SK-N-SH treated with all-trans-retinoic acid at 6 μM for 48 hours (cell line): ENCODE measurements at places on chromosomes 13 and 19.

DNA sequence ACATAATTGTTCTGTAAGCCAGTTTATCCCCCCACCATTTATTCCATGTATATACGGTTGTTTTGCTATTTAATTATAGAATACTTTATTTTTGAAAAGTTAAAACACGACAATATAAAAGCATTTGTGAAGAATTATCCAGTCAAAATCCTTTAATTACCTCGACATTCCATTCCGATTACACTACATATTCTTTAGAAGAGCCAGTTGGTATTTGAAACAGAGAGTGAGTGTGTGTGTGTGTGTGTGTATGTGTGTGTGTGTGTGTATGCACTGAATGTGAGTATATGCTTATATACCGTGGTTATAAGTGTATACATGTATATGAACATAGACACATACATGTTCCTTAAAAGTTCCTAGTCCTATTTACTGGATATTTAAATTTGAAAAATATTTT is 87.8 kb upstream of the KLF5 start:
- no peak for ATAC-seq

- peak; percentile 50 for ATAC-seq
Observed at GRCh38 chr13:91144054-91144453, 203.4 kb upstream of the MIR17HG start.

- ATAC-seq, result no peak
Observed at GRCh38 chr13:76440568-76440967, 445.6 kb downstream of the KCTD12 start.

DNA sequence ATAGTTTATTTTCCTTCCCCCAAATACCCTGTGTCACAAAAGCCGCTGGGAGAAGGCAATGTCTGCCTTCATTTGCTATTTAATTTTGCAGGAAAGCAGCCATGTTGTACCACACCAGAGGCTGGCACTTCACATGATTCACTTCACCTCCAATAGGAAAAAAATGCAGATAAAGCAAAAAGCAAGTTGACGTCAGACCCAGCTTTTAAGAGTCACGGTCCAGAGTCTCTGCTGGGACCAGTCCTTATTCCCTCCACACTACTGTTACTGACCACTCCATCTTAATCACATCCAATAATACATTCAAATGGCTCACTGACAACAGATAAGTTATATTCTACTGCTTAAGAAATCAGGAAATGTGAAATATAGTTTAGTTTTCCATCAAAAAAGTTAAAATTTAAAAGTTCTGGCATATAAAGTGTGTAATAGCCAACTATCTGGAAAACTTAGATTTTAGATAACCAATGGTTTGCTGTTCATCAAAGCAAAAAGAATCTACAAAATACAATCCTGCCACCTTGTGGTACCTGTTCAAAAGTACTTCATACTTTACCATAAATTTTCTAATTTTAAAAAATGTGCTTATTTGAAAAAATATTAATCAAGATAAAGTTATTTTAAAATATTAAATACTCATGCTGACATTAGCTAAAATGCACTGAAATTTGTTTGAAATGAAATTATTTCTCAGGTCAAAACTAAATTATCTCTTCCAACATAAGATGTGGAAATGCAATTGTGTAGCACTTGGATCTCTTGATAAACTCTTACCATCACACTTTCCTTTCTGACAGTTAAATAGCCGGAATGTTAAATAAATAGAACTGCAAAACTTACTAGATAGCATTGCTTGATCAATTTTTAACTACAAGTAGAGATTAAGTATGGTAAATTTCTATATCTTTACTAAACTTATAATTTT is 97.3 kb downstream of the SERP2 start:
- peak; percentile 39; the same call in 1 of the 3 replicates for ATAC-seq

GRCh38 chr13:74135326-74136083 is 1.3 kb upstream of the KLF12 start:
- ATAC-seq, result peak; percentile 48

GRCh38 chr19:18496980-18497256 is 25.0 kb downstream of the ELL start:
- ATAC-seq, result no peak

DNA sequence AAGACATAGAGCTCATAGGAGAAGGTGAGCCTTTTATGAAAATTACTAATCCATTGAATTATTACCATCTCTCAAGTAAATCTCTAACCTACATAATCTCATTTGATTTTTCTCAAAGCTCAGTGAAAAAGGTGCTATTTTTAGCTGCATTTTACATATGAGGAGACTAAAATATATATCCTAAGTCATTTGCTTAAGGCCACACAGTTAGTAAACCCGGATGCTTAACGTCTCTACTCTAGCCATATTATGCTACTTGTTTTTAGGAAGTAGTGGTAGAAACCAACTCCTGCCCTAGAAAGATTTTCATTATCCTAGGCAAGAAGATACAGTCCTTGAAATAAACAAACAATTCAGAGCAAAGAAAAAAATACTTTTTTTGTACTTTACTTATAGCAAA is 108.9 kb downstream of the RBM26 start:
- ATAC-seq, result no peak

DNA sequence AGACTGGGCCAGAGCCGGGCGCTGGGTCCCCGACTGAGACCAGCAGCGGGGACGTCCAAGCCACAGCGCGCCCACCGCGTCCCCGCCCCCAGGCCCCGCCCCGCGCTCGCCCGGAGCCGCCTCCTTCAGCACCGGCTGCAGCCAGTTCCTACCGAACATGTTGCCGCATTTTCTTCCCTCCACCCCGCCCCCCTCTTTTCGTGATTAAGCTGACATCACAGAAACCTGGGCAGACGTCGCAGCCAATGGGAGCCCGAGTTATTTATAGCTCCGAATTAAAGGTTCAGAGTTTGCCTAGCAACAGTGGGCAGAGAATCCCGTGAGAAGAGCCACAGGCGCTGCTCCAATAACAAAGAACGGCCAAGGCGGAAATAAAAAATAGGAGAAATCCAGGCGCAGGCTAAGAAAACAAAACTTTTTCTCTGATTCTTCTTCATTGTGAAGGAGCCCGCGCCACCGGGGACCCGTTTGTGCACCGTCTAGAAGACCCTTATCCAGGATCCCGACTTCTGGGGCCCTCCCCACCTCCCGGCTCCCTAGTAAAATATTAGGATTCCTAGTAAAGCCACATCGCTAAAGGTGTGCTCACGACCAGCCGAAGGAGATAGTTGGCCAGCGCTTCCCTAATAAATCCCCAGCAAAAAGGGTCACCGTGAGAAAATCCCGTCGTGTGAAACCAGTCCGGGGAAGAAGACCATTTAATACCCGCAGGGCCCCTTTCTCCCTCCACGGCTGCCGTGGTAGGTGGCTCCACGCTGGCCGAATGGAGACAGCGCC is 61.7 kb downstream of the SERP2 start:
- peak; percentile 59 for ATAC-seq

DNA sequence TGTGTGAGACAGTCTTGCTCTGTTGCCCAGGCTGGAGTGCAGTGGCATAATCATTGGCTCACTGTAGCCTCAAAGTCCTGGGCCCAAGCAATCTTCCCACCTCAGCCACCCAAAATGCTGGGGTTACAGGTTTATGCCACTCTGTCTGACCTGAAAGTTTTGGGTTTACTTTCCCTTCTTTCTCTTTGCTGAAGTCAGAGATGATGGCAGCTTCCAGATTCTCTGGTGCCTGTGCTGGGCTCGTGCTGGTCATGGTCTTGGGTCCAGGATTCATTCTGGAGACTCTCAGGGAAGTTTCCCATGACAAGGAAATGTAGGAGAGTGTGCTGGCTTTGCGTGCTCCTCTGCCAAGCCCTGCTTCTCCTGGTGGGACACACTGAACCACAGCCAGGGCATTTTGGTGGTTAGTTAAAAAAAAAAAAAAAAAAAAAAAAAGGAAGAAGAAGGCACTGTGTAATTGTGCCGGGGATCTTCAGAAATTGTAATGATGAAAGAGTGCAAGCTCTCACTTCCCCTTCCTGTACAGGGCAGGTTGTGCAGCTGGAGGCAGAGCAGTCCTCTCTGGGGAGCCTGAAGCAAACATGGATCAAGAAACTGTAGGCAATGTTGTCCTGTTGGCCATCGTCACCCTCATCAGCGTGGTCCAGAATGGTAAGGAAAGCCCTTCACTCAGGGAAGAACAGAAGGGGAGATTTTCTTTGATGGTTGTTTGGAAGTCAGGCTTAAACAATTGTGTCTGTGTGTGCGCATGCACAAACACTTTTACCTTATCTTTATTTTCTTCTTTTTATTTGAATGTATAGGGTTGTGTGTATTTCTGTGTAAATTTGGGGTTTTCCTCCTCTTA is at the start of gene ALOX5AP:
TSS of gene ALOX5AP (plus strand) at position 519 of the 847 bp plus-strand sequence. CDS start at position 582, 63 bp downstream.
- ATAC-seq, result no peak

DNA sequence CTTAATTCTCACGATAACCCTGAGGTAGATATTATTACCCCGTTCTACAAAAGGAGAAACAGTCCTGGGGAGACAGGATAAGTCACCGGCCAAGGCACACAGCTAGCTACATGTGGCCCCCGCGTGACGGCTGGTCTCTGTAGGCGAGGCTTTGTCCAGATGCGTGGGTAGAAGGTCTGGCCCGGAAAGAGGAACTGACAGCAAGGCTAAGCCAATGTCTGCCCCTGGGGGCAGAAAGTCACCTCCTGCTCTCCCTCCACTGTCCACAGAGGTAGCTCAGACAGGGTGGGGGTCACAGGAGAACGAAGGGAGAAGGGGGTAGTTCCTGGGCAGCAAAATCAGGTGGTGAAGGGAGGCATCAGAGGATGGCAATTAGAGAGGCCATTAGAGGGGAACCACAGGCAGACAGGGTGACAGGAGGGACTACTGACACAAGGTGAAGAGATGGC is 1.8 kb downstream of the APOC4 start:
- no peak for ATAC-seq

- ATAC-seq, result peak; percentile 39; the same call in 2 of the 3 replicates
Observed at GRCh38 chr13:51494156-51494555, 41.3 kb upstream of the INTS6 start.

DNA sequence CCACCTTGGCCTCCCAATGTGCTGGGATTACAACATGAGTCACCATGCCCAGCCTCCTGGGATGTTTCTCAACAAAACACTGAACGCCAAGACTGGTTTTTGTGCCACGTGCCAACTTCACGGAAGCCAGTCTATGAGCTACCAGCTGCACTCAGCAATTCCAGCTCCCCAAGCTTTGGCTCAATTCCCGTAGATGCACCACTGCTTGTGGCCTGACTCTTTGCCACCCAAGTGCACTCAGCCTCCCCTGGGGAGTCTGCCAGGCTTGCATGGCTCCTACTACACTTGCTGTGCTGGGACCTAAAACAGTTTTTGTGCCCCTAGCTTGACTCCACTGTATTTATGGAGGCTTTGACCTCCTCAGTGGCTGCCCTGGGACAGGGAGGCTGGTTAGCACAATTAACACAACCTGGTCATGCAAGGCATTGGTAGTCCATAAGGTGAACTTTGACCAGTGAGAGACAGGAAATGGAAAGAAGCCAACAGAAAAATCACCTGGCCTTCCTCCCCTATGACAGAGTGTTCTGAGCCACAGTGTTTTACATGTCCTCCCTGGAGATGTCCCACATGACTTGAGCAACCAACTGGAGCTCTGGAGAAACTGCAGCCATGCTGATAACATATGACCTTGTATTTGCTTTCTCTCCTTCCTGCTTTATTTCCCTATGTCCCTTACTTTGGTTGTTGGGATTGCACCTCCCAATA is 1173.1 kb downstream of the UQCRFS1 start:
- no peak for ATAC-seq

DNA sequence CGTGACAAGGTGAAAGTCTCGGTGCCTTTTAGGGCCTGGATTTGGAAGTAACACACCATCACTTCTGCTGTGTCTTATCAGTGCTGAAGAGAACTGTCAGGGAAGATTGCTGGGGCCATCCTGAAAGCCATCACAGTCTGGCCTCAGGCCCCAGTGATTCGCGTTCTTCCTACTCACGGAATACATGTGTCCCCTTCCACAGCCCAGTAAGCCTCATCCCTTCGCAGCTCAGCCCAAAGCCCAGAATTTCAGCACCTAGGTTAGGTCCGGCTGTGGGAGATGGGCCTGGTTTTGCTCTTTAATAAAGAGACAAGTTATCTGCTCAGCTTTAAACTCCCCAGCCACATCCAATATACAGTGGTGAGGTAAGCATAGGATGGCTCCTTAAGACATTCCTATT is 113.0 kb upstream of the SPACA7 start:
- no peak for ATAC-seq

DNA sequence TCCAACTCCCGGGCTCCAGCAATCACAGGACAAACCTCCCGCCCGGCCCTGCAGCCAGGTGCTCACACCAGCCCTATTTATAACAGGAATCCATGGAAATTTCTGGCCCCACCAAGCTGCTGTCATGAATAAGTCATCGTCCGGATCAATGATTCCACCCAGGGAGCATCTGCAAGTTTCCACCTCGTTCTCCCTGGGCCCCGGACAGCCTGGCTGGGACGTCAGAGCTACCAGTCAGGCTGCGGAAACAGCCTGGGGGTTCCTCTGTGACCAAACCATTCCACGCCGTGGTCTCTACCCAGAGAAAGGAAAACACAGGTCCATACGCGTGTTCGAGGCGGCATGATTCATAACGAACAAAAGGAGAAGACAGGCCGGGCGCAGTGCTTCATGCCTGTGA is 20.7 kb upstream of the PTBP1 start:
- no peak for ATAC-seq

GRCh38 chr13:33322543-33322809 is 36.9 kb upstream of the STARD13 start:
- no peak for ATAC-seq

DNA sequence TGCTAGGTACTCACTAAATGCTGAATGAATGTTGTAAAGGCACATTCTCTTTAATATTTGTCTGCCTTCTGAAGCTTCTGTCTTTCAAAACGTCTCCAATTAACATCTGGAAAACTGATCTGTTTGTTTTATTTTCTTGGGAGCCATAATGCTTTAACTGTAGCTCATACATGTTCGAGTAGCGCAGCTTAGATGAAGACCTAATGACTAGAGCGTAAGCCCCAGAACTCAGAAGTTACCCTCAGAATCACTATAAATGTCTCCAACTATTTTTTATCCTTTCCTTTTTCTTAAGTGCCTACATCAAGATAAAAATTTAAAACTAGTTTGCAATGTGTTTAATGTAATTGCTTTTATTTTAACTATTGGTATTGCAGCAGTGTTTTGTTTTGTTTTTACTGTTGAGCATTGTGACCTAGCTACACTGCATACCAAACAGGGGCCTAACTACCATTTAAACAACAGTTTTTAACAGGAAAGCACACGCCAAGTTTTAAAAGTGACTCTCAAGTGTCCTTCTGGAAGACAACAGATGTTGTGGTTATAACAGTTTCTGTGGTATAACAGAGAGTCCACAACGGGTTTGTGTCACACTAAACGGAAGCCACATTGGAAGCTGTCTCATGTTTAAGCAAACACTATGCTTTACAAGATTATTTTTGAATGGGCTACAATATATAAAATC is 42.0 kb downstream of the MRPL57 start:
- ATAC-seq, result no peak

DNA sequence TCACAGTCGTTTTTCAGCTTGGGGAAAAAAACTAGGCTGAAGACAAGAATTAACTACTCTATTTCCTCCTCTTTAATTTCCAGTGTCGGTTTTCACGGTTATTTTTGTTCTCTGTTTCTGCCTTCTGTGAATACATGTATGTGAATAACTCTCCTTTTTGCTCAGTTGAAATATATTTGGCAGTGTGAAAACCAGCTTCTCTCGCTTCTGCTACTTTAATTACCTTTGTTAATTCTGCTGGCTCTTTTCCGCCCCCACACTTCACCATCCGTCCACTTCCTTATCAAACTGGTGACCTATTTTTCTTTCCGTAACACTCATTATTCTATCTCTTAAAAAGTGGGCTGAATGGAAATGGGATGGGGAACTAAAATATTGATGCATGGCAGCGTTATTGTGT is 126.4 kb downstream of the POU4F1 start:
- no peak for ATAC-seq
